ENCODE measurements at places on chromosomes 11 and 22.
A peak's percentile ranks its signal among the peaks of the same experiment; 100 is the strongest.

DNA sequence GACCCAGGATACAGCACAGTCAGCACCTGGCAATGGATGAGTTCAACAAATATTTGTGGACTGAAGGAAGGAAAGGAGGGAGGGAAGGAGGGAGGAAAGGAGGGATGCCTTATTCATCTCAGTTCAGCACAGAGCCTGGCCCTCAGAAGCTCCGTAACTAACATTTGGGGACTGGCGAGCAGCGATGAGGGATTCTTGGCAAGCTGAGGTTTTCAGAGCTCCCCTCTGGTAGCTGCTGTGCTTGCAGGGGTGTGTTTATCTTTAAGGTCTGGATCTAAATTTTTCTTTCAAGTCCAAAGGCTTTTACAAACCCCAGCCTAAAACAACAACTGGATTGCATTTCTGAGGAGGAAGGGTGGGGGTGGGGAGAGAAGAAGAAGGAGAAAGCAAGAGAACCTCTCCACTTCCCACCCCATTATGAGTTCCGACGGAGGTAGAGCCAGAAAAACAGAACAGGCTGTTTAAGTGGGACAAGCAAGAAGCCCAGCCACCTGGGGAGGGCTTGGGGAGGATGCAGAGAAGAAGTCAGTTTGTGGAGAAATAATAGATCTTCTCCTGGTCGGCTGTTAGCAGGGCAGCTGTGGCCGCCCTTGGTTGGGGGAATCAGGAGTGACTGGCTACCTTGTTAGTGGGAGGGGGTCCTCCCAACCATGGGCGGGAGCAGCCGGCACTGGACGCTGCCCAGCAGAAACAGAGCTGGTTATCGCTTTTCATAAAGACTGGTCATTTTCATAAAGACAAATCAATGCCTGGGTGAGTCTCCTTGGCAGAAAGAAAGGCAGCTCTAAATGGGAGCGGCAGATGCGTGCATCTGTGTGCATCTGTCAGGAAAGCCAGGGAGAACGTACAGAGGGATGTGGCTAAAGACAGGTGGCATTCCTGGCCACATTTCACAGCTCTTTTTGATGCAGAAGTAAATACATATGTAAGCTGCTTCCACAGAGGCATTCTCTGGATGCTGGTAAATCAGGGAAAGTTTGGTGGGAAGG lies 78.0 kb downstream of the TSPAN18 start:
- no peaks in the 10 kb centered on the region for H3K4me1 ChIP-seq
- H3K27ac ChIP-seq: no peak overlapping the region
- H3K27me3 ChIP-seq: peaks cover 8% of the 10 kb centered on the region

- no peak for DNase-seq
- H3K4me1 ChIP-seq: no peaks in the 10 kb centered on the region
- H3K27ac ChIP-seq: no peak overlapping the region
- H3K4me3 ChIP-seq: no peak overlapping the region
Observed at GRCh38 chr11:84117394-84117793, 831.2 kb upstream of the CCDC90B start.

GRCh38 chr11:47272706-47273105 lies 2.8 kb downstream of the MADD start:
- no peak overlapping the region for H3K27ac ChIP-seq
- H3K36me3 ChIP-seq: peaks cover 37% of the 10 kb centered on the region
- no peak for DNase-seq
- H3K4me3 ChIP-seq: no peak overlapping the region

DNA sequence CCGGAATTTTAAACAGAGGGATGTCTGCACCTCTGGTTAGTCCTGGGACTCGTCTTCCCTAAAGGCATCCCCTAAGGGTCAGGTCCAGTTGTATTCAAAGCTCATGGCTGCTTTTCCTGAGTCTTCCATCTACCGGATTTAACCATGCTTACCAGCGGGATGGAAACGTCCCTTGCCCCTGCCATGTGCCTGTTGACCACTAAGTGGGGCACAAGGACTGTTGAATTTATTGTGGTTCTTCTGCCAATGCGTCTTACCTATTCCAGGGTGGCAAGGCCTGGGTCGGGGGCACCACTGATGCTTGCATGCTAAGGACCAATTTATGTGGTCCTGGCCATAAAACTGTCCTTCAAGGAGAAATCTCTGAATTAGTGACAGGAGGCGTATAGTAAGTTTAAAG lies 25.6 kb downstream of the ANKRD42 start:
- peaks cover 15% of the 10 kb centered on the region for H3K27me3 ChIP-seq
- DNase-seq: no peak
- H3K4me3 ChIP-seq: no peak overlapping the region
- no peak overlapping the region for H3K27ac ChIP-seq
- H3K36me3 ChIP-seq: no peaks in the 10 kb centered on the region

DNA sequence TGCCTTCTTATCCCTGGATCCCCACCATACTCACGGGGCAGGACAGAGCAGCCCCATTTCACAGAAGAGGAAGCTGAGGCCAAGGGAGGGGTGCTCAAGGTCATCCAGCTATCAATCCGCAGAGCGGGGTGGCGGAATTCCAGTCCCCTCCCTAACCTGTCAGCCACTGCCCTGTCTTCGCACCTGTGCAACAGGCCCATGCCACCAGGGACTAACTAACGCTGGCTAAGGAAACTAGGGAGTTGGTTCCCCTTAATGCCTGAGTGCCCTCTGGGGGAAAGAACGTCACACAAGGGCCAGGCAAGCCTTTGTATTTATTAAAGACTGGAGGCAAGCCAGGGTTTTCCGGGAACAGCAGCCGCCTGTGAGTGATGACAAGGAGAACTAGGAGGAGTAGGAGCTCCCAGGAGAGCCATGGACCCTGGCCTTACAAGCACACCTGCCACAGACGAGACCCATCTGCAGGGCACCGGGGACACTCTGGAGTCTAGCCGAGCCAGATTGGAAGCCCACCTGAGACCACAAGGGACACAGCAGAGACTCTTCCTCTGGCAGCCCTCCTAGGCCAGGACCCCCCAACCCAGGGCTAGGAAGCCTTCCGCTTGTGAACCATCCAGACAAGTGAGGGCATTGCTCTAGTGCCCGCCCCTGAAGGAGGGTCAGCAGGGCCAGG lies 64.4 kb downstream of the MYH9 start:
- H3K27ac ChIP-seq: peak overlapping the region; percentile 60
- H3K4me1 ChIP-seq: peaks cover 27% of the 10 kb centered on the region
- H3K36me3 ChIP-seq: peaks cover 77% of the 10 kb centered on the region
- no peak overlapping the region for H3K4me3 ChIP-seq
- no peak for DNase-seq

GRCh38 chr22:30079952-30080533 lies at the start of gene HORMAD2:
HORMAD2 (plus strand) TSS chr22:30080464; CDS start chr22:30093953, 13,489 bp downstream.
- H3K4me3 ChIP-seq: no peak within 1 kb of the TSS
- H3K27ac ChIP-seq: no peak within 1 kb of the TSS
- H3K27me3 ChIP-seq: peaks cover 8% of the 10 kb centered on the region
- H3K4me1 ChIP-seq: peaks cover 11% of the 10 kb centered on the region
- H3K36me3 ChIP-seq: no peaks in the 10 kb centered on the region

Measured in activated CD4-positive, alpha-beta T cell treated with anti-CD3 and anti-CD28 coated beads, Interleukin-2, amount 10 ng/mL, durations not matched to agents 7 days and 5 days (primary cell).